Naive thymus-derived CD8-positive, alpha-beta T cell (primary cell): ENCODE measurements at places on chromosomes 6 and 20. TPM values are rescaled to one million over a fixed set of nuclear protein-coding genes. Genes with fewer than 3 reads are reported as not detected.

Gene SLC4A11
- 2.1 TPM for total RNA-seq

Gene DNAH8
- total RNA-seq = not detected

Gene PPP1R14C
- not detected for total RNA-seq

Gene LGSN
- total RNA-seq = 0.14 TPM

DNA sequence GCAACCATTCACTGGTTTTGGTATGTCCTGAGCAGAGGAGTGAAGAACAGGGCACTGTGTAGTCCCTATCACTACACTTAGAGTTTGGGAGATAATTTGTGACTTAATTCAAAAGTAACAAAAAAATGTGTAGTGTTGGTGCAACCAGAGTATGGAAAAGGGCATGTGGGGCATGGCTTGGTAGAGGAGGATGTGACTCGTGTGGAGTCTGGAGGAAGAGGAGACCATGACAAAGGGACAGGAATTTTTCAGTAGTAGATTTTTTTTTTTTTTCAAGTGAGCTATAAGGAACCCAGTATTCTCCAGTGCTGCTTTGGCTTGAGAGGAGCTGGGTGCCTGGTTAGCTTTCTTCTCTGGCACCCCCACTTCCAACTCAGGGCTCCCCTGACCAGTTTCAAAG is 5.1 kb downstream of the MTRES1 start:
- H3K4me1 ChIP-seq = peaks cover 44% of the 10 kb centered on the region
- peaks cover 34% of the 10 kb centered on the region for H3K36me3 ChIP-seq
- no peak overlapping the region for H3K27ac ChIP-seq
- H3K4me3 ChIP-seq = no peak overlapping the region
- no peaks in the 10 kb centered on the region for H3K27me3 ChIP-seq

DNA sequence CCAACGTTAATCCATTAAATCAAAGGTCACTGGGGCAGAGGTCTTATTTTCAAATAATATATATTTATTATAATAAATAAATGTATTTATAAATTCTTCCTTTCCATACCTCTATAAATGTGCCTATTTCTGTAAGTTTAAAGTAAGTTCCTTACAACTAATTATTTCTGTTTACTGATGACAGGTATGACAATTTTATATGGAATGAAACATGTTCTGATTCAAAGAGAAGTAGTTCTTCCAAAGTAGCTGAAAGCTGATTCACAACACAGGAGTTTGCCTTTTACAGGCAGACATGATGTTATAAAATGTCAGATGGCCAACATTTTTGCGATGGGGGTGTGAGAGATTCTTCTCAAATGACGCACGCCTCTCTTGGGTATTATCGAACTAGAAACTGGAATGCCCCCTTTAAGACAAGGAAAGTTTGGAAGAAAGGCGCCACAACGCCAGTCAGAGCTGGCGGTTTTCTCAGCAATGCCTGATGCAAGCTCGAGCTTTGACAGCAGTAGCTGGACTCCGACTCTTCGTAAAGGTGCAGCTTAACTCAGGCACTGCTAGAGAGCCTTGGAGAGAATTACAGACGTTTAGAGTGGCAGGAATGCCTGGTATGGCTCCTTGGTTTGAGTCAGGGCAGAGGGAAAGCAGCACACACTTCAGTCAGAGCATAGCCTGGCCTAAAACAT is 92.1 kb downstream of the FOXC1 start:
- no peak overlapping the region for H3K4me3 ChIP-seq
- H3K27me3 ChIP-seq = no peaks in the 10 kb centered on the region
- no peaks in the 10 kb centered on the region for H3K4me1 ChIP-seq
- DNase-seq = no peak
- no peak overlapping the region for H3K27ac ChIP-seq

- peaks cover 4% of the 10 kb centered on the region for H3K4me1 ChIP-seq
- no peak overlapping the region for H3K27ac ChIP-seq
- peaks cover 2% of the 10 kb centered on the region for H3K27me3 ChIP-seq
- H3K4me3 ChIP-seq = no peak overlapping the region
- no peaks in the 10 kb centered on the region for H3K36me3 ChIP-seq
Observed at GRCh38 chr20:63183422-63184146, 32.3 kb downstream of the YTHDF1 start.

DNA sequence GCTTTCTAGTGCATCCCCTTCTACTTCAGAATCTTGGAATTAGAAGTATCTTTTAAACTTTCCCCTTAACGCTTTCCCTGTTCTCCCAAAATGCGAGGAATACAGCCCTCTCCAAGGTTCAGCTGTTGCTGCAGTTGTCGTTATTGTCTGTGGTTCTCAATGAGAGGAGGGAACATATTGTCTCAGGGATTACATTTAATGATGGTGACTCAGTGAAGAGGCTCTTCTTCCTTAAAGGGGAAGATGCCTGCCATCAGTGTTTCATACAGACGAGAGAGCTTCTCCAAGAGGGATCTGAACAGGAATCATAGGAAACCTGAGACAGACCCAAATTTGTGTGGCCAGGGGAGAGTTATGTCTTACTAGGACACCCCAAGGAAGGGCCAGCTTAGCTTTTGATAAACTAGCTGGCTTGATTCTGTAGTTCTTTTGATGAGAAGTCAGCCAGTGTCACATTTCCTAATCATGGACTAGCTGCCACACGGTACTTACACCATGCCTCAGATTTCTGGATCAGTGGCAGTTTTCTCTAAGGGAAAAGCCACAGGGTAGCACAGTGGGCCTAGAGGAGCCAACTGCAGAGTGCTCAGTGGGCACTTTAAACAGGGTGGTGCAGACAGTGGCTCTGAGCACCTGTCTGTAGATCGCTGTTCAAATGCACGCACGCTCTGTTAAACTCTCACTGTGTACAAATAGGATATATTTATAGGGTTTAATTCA is 59.7 kb upstream of the TMEM181 start:
- no peak overlapping the region for H3K4me3 ChIP-seq
- peaks cover 57% of the 10 kb centered on the region for H3K36me3 ChIP-seq
- H3K27me3 ChIP-seq = no peaks in the 10 kb centered on the region
- DNase-seq = no peak
- H3K27ac ChIP-seq = no peak overlapping the region

DNA sequence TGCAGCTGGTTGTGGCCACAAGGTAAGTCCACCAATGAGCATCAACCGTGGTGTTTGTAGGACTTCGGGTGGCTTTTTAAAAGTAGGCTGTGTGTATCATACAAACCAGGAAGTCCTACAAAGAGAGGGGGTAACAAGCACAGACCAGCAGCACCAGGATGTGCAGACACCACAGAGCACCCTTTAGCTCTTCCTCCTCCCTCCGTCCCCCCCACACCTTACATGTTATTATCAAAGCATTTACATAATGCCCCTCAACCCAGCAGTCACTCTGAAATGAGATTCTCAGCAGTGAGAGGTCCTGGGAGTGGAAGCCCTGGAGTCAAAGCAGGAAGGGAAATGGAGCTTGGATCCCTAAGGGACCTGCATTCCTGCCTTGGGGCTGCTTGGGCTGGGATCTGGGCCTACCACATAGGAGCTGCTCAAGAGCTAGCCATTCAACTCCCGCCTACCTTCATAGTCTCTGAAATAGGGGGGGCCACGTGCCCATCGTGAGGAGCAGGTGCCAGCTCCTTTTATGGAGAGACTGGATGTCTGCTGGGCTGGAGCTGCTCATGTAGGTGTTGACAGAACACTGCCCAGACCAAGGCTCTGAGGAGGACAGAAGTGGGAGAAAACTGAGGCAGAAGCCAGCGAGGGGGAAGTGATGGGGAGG is 90.6 kb downstream of the PSMB1 start:
- H3K27ac ChIP-seq = peak overlapping the region; percentile 6
- peak; percentile 16 for DNase-seq
- H3K27me3 ChIP-seq = peaks cover 6% of the 10 kb centered on the region
- H3K4me1 ChIP-seq = peaks cover 41% of the 10 kb centered on the region

GRCh38 chr6:52749556-52750152 is 13.6 kb downstream of the GSTA2 start:
- DNase-seq = no peak
- peaks cover 5% of the 10 kb centered on the region for H3K27me3 ChIP-seq
- no peaks in the 10 kb centered on the region for H3K4me1 ChIP-seq
- no peak overlapping the region for H3K4me3 ChIP-seq
- no peak overlapping the region for H3K27ac ChIP-seq

DNA sequence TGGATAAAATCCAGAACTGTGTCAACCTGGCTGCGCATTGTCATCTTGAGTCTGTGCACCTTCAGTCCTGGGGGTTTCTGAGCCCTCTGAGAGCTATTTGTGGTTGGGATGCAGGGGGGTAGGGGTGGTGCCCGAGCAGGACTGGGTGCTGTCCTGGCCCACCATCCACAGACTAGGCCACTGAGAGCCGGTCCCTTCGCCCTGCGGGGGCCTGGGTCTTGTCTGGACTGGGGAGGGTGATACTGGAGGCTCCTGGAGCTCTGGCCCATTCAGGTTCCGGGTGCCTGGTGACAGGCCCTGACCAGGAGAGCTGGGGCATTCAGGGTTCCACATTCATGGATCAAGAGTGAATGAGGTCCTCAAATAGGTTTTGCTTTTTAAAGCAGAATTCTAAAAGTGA is 20.9 kb downstream of the SPDEF start:
- no peak overlapping the region for H3K4me3 ChIP-seq
- no peaks in the 10 kb centered on the region for H3K36me3 ChIP-seq
- no peak for DNase-seq
- H3K4me1 ChIP-seq = peaks cover 3% of the 10 kb centered on the region
- H3K27ac ChIP-seq = no peak overlapping the region
- no peaks in the 10 kb centered on the region for H3K27me3 ChIP-seq

DNA sequence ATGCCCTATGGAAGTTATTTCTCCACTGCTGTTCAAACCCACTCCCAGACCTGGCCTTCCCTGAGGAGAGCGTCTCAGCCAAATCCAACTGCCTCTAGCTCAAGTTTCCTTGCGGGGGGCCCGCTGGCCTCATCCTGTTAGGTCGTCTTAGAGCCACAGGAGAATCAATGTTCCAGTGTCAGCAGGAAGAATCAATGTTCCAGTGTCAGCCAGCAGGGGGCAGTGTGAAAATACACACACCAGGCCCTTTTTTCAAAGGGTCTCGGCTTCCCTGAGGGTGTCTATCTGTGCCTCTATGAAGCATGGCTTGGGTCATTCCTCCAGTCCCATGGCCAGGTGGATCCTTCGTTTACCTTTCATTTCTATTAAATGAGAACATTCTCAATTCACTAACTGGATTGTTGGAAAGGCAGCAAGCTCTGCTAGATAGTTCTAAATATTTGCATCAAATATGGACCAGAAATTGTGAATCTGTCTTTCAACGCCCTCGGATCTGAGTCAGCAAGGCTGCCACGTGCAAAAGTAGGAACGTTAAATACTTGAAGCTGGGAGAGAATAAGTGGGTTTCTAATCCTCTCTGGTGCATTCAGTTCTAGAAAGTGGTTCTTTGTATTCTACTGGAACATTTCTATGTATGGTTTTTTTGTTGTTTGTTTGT is 19.2 kb downstream of the PRND start:
- H3K36me3 ChIP-seq = no peaks in the 10 kb centered on the region
- peak; percentile 63 for DNase-seq
- peaks cover 13% of the 10 kb centered on the region for H3K27me3 ChIP-seq
- no peak overlapping the region for H3K4me3 ChIP-seq
- no peak overlapping the region for H3K27ac ChIP-seq
- peaks cover 6% of the 10 kb centered on the region for H3K4me1 ChIP-seq

DNA sequence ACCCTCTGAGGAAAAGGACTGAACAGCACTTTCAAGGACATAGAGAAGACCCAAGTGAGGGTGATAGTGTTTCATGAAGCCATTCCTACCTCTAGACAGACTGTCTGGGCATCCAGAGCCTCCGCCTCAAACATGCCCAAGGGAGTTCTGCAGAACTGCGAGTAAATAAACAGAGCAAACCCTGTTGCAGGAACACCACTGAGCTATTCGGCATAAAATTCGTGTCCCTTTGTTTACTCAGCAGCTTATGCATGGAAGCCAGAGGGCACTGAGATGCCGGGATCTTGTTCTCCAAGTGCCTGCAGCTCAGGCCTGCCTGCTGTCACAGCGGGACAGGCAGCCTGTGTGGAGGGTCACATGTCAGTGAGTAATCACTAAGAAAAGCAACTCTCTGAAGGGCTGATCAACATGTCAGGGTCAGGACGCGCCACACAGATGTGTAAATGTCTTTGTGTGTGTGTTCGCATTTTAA is 164.9 kb upstream of the HEY2 start:
- no peaks in the 10 kb centered on the region for H3K4me1 ChIP-seq
- peaks cover 18% of the 10 kb centered on the region for H3K27me3 ChIP-seq
- H3K36me3 ChIP-seq = no peaks in the 10 kb centered on the region

DNA sequence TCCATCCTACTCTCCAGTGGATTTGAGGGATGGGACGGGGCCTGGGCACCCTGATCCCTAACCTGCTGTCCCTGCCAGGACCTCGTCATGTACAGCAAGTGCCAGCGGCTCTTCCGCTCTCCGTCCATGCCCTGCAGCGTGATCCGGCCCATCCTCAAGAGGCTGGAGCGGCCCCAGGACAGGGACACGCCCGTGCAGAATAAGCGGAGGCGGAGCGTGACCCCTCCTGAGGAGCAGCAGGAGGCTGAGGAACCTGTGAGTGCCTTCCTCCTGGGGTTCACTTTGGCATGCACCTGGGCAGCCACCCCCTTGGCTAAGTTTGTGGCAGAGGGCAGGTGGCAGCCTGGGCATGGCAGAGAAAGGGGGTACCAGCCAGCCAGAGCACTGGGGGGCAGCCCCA is 5.7 kb downstream of the CDC25B start:
- H3K36me3 ChIP-seq = peaks cover 9% of the 10 kb centered on the region
- H3K27ac ChIP-seq = peak overlapping the region; percentile 94
- H3K4me3 ChIP-seq = no peak overlapping the region
- peaks cover 89% of the 10 kb centered on the region for H3K4me1 ChIP-seq

DNA sequence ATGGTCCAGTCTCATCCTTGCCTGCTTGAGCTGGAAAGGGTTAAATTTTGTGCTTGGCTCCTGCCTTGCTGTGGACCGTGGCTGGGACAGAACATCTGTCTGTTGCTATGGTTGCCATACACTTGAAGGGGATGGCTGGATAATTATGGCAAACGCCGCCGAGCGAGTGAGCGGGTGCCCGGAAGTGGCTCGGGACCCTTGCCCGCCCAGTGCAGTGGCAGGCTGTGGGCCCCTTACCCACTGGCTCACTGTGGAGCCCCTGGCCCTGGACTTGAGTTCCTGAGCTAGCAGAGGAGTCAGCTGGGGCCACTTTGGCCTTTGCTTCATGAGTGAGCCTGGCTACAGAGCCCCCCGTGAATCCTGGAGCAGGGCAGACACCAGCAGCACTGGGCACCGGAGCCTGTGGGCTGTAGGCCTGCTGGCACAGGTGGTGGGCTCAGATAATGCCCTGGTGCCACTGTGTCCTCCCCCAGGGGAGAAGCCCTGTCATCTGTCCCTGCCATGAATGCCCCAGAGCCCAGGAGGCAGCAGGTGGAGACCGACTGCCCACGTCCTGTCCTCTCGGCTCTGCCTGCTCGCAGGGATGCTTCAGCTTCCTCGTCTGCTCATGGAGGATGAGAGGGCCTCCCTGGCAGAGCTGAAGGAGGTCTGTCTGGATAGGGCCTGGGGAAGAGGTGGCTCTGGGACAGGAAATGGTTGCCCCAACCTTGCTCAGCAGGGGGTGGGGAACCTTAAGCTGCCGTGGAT is 25.5 kb upstream of the NOL4L start:
- no peak overlapping the region for H3K4me3 ChIP-seq
- no peak for DNase-seq
- H3K27me3 ChIP-seq = no peaks in the 10 kb centered on the region
- peaks cover 23% of the 10 kb centered on the region for H3K4me1 ChIP-seq
- no peak overlapping the region for H3K27ac ChIP-seq

- no peaks in the 10 kb centered on the region for H3K36me3 ChIP-seq
- H3K4me3 ChIP-seq = no peak overlapping the region
- H3K27me3 ChIP-seq = no peaks in the 10 kb centered on the region
- H3K27ac ChIP-seq = no peak overlapping the region
- no peak for DNase-seq
- no peaks in the 10 kb centered on the region for H3K4me1 ChIP-seq
Observed at GRCh38 chr6:137111296-137112066, 62.0 kb downstream of the IL22RA2 start.

GRCh38 chr20:7723284-7723683 is 217.0 kb downstream of the HAO1 start:
- no peaks in the 10 kb centered on the region for H3K36me3 ChIP-seq
- no peak for DNase-seq
- no peak overlapping the region for H3K27ac ChIP-seq
- H3K4me1 ChIP-seq = no peaks in the 10 kb centered on the region
- no peaks in the 10 kb centered on the region for H3K27me3 ChIP-seq
